ENCODE measurements at places on chromosomes 1 and 21.

- DNase-seq = no peak
These were observed 318.1 kb downstream of the CAMTA1 start for GRCh38 chr1:7103361-7103782.

GRCh38 chr1:226799634-226800281, 60.7 kb upstream of the ITPKB start:
- no peak for DNase-seq

- DNase-seq = no peak
These were observed 146.0 kb downstream of the PBX1 start for GRCh38 chr1:164704954-164705353.

DNA sequence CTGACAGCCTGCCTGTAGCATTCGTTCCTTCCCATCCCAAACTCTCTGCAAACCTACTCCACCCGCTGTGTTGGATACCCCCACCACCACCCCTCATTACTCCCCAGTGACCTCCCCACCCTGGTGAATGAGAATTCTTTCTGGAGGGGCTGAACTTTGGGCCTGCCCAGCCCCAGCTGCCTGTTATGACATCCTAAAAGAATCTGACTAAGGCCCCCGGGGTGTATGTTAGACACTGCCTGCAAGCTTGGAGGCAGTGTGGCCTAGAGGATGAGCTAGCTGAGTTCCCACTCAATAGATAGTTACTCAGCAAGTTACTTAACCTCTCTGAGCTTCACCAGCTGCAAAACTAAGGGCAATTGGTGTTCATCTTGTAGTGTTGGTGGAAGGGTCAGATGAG, 110.2 kb upstream of the FGGY start:
- DNase-seq = peak; percentile 89

GRCh38 chr1:224541901-224542630, 74.1 kb upstream of the CNIH3 start:
- no peak for DNase-seq

GRCh38 chr21:41819236-41819855, 52.5 kb upstream of the RIPK4 start:
- DNase-seq = no peak

Measured in EL (cell line).